ENCODE measurements at places on chromosomes 1 and 21.

DNA sequence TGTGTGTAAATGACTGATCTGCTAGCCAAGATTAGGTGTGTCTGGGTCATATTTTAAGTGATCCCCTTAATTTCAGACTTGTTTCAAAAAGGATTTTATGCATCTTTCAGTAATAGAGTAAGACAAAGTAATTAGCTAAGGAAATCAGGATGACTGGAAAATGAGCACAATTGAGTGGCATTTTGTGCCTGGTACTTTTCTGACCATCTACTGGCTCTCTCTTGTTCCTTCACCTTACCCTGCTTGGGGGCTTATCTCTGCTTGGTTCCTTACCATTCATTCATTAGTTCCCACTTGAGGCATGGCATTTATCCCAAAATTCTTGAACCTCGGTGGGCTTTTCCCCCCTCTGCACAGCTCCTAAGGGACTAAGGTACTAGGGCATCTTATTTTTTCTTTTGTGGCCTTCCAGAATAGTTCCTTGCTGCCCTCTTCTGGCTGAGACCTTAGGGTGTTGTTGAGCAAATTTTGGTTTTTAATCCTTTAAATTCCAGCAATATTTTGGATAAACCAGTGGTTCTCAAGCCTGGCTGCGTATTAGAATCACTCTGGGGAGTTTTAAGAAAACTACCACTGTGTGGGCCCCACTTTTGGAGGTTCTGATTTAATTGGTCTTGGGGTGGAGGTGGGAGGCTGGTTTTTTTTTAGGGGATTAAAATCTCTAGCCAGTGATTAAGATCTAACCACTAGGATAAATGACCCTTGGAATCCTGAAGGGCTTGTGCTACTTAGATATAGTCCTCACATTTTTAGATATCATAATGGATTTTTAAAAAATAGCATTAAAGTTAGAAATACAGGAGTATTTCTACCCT, 50.8 kb downstream of the HS2ST1 start:
- DNase-seq = no peak

DNA sequence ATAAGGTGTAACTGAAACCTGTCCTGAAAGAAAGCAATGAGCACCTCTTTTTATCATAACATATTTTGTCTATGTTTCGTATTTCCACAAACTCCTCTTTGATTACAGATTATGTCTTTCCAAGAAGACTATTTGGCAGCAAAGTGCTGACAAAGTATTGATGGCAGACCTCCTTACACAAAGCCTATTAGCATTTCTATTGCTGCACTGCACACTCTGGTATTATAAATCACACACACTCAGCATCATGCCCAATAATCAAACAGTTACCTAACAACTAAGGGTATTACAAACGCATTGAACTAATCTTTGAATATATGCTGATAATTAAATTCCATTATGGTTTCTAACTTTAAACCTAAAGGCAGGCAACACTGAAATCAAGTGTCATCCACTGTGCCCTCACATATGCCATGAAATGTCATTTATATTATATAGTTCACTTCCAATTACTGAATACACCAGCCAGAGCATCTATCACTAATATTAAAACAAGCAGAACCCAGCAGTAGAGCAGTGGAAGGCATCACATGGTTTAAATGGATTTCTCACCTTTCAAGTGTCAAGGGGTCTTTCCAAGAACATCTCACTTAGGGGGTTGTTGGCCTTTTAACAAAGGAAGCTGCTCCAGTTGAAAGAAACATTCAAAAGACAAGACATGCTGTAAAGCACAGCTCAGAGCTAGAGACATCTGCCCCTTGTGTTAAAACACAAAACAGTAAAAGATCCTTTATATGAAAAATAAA, 239.1 kb downstream of the RERE start:
- no peak for DNase-seq

GRCh38 chr1:234971586-234972297, 156.9 kb downstream of the TOMM20 start:
- DNase-seq = no peak

DNA sequence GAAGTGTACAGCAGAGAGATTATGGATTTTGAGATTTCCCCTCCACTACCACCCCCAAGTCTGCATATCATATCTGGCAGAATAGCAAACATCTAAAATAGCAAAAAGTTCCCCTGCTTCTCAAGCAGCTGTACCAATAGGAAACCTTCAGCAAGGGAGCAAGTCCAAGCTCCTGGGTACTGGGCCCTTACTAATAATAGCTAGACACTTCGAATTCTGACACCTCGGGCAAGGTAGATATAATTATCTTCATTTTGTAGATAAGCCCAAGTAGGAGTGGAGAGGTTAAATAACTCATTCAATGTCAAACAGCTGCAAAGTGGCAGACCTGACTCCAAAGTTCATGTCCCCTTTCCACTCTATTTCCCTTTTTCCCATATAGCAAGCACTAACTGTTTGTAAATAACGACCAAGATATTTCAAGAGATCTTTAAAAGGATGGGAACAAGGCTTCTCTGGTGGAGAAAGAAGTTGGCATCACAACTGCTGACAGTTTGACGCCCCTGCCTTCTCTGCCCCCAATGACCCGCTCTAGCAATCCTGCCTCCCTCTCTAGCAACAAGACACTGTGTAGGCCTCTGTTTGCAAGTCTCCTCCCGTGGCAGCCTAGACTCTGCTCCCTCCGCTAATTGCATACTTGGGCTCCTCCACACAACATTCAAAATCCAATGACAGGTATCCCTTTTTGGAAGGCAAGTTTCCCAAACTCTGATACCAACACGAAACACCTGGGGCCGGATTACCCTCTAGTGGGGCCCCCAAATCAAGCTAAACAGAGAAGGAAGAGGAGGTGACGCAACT, 18.7 kb upstream of the ADAR start:
- no peak for DNase-seq

- no peak for DNase-seq
These were observed 113.7 kb downstream of the FAF1 start for GRCh38 chr1:50846224-50846839.

DNA sequence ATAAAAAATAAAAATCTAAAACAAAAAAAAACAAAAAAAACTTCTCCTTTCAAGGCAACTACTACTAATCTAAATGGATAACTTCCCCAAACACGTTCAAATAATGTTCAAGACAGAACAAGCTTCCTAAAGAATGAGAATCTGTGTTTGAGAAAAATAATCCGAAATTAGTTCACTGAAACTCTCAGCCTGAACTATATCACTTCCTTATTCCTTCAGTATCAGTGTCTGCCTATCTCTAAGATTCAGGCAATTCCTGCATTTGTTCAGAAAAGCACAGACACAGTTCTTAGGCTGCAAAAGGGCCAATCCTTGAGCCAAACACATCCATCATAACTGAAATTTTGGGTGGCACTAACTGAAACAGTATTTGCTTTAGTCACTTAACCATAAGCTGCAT, 22.4 kb downstream of the DSTYK start:
- DNase-seq = no peak

DNA sequence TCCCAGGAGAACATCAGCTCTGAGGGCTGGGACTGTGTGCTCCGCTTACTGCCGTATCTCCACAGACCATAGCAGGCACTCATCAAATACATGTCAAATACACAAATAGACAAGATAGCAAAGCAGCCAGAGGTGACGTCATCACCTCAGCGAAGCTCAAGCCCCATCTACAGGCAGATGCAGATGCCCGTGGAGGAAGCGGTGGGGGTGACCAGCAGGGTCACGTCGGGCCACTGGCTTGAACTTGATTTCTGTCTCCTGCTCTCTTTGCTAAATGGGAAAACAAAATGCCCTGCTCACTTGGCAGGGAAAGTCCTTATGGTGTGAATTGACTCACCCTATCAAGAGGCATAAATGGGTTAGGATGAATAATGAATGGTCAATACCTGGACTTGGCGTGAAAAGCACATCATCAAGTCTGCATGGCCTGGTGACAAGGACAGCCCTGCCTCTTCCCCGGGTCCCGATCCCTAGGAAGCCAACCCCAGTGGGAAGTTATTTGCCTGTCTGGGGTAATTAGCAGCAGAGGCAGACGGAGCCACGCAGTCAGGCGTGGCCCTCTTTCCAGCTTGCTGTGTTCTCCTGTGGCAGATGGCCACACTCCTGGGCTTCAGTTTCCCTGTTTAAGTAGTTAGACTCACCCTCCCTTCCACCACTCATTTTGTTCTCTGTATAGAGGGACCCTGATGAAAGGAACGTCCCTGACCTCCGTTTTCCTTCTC, 536.0 kb downstream of the NPHP4 start:
- DNase-seq = no peak

DNA sequence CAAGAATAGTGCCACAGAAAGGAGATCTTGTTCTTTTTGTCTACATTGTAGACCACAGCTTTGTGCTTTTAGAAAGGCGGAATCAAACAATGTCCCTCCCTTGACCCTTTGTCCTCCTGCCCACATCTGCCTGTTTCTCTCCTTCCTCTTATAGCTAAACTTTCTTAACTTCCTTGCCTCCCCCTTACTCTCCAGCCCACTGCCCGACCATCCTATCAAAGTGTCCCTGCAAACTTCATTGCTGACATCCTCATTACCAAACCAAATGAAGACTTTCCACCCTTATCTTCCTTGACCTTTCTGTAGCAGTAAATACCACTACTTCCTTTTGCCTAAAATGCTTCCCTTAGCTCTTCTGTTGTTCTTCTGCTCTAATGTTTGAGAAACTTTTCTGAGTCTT, 5.0 kb downstream of the SELP start:
- DNase-seq = no peak

DNA sequence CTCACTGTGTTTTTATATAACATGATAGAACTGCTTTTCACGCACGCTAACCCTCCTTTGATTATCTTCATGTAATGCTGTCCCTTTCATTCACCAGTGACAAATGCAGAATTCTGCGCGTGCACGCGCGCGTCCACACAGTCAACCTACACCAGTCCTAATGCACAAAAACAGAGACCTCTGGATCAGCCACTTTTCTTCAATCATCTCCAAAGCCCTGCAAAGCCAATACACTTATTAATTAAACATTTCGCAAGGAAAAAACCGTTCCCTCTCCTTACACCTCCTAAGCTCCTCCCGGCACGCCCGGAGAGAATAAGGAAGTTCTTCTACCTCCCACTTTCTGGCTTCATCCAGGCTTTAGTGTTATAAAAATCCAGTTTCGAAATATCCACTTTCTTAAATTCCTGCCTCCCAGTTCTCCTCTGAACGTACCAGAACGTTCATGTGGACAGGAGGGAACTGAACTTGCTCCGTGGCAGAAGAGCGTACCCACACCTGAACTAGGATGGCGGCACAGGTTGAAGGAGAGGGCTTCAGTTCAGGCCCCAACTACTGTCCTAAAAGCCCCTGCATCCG, 4.6 kb downstream of the LMX1A start:
- no peak for DNase-seq

DNA sequence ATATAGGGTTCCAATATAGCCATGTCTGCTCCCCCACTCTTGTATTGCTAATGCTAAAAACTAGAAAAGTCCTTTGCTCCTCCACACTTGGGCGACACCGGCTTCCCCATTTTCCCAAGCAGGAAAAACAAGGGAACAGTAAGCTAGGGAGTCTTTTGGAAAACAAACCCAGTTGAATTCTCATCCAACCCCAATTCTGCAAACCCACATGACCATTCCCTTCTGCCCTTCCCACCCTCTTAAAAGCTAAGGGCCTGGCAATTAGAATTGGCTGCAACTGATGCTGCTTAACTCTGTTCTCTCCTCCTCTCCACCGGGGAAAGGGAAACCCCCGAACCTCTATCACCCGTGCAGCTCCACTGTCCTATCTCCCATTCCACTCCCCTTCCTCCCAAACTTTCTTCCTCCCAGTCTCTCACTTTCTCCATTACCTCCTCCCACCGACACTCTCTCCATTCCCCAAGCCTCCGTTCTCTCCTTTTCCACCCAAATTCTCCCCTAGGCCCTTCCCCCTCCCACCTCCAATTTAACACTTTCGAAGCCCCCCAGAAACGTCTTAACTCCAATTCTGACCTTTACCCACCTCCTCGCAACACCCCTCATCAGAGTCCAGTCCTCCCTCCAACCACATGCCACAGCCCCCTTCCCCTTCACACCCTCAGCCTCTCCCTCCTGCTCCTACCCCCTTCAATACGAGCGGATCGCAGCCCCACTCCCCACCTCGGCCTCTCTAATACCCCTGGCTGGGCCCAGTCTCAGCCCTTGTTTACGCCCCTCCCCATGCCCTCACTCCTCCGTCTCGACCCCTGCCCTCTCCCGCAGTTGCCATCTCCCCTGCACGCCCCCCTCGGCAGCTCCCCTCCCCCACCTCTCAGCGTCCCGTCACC, 701 bp downstream of the DEDD start:
- no peak for DNase-seq

DNA sequence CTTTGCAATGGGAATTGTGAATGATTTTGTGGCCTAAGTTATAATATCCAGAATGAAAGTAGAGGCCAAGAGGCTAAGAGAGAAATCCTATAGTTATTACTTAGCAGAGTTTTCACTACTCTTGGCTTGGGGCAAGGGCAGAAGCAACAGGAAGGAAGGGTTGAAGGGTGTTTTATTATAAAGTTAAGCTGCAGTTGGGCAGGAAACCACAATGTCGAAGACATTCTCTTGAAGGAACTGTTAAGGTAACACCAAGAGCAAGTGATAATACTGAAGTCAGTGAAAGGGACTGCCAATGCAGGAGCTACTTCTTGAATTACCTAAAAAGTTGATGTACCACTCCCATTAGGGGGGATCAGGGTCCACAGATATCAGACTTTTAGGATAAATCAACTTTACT, 8.3 kb downstream of the XCL2 start:
- DNase-seq = no peak

Measured in stimulated activated CD8-positive, alpha-beta memory T cell treated with anti-CD3 and anti-CD28 coated beads, Interleukin-7, amount 100 ng/mL, for 48 hours (primary cell).